ENCODE measurements at places on chromosomes 3 and 15. TPM values are rescaled to one million over a fixed set of nuclear protein-coding genes. Genes with fewer than 3 reads are reported as not detected.

SPATA12 gene
- not detected for total RNA-seq

DNA sequence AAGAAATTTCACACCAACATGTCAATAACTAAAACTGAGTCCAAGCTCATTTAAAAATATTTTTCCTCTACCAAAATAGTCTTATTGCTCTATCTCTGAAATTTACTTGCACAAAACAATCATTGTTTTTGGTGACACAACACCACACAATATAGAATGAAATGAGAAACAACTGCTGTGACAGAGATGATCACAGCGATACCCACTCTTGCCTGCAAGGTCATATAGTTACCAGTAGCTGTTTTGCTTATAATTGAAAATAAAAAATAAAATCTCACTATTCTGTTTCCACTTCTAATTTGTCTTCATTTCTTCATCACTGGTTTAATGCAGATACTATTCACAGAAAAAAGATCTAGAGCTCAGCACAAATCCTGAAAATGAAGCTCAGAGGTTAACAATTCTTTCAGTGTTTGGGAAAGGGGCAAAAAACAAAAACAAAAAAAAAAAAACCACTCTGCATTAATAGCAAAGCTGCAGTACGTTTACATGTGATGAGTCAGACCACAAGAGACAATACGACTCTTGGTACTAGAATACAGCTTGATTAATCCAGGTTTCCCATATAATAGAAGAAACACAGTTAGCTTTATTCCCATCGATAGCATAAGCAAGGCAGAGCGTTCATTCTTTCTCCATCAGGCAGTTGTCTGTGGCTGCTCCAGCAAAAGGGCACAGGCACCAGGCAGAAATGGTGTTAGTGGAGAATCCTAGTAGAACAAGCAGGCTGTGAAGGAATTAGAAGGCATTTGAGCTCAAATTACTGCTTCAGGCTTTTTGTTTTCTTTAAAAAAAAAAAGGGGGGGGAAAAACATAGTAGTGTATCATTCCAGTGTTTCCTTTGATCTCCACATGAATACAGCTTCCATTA is 773 bp downstream of the ANKRD28 start:
- peak; percentile 75 for DNase-seq

DNA sequence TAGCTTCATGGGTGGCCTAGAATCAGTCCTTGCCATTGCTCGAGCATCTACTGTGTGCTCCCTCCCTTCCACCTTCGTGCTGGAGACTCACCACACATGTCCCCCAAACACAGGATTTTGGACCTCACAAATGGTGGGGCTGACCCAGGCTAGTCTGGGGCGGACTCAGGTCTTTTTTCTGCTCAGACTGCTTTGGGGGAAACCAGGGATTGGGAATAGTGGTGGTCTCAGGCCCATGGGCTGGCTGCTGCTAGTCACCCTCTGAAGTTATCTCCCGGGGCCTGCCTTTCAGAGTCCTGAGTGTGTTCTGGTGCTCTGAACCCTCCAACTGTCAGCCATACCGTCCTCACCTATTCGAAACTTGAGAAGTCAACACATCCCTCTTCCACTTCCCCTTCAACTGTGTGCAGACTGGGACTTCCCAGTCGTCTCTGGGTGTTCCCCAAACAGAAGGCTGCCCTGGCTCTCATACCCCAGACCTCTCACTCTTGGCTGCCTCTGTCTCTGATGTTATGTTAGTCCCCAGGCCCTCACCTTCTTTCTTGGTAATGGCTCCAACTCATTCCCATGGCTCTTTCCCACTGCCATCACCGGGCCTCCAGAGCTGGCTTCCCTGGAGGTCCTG is 46.0 kb downstream of the PPCDC start:
- DNase-seq, result no peak

DNA sequence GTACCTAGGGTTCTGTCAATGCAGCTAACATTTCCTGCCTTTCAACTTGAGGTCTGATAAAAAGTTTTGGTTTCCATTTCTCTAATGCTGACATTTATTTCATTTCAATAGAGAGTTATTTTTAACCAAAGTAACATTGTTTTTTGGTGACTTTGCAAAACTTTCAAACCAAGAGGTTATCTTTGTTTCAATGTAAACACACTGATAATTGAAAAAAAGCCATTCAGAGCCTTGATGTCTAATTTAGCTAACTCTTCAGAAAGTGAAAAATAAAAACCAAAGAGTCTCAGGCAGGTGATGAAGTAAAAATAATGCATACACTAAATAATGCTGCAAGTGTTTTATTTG is 9.6 kb upstream of the TIPARP start:
- DNase-seq, result peak; percentile 37

GRCh38 chr3:172905451-172905850 is 154.9 kb downstream of the ECT2 start:
- DNase-seq, result no peak

- no peak for DNase-seq
Measured at GRCh38 chr3:98968824-98969223, 67.3 kb upstream of the DCBLD2 start.

ADAMTS17 gene
- total RNA-seq, result 0.40 TPM

TLR9 gene
- not detected for total RNA-seq

- DNase-seq, result no peak
Measured at GRCh38 chr3:177773717-177774116, 576.4 kb upstream of the TBL1XR1 start.

DNA sequence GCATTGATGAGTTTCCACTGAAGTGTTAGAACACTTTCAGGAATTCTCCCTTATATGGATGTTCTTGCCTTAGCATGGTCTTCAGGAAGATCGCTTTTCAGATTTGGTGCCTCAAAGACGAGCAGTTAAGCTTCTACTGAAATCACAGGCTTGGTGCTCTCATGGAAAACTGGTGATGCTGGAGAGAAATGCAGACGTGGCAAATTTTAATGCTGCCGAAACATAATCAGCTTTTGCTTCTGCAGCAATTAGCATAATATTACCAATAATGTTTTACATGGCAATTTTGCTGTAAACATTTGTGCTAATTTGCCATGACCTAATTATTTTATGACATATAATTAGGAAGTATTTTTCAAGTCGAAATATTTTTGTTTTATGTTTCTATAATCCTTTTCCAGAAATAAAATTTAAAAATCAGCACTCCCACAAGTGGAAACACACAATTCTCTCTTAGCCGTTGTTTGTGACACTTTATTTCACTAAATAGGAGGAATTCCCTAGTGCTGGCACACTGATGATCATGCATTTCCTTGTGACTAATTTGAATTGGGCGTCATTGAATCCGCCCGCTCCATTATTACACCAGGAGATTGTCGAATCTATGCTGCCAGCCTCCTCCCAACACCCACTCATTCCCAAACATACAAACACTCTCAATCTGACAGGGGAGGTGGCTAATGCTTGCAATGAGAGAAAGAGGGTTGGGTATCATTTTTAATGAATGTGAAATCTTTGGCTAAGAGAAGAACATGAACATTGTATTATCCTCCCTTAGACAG is 506.8 kb upstream of the PPP2R3A start:
- no peak for DNase-seq

- DNase-seq, result peak; percentile 70
Measured at GRCh38 chr15:52331490-52332240, 36.1 kb upstream of the MYO5C start.

DNA sequence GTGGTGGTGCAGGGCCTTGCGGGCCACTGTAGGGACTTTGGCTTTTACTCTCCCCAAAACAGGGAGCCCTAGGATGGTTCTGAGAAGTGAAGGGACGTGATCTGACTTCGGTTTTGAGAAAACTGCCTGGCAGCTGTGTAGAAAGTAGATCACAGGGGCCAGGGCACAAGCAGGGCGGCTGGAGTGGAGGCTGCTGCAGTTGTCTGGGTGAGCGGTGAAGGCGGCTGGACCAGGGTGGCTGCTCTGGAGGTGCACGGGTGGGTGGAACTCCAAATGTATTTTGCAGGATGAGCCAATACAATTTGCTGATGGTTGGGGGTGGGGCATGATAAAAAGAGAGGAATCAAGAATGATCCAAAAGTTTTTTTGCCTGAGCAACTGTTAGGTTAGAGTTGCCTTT is 29.8 kb upstream of the TRH start:
- DNase-seq, result no peak

GRCh38 chr15:70687482-70687881 is 75.9 kb downstream of the UACA start:
- no peak for DNase-seq

- no peak for DNase-seq
Measured at GRCh38 chr3:37580237-37580636, 281.4 kb upstream of the CTDSPL start.

Data from lung microvascular endothelial cell (primary cell).